ENCODE measurements at places on chromosomes 12 and 14.

GRCh38 chr12:132066345-132066685, 77.8 kb downstream of the DDX51 start:
- DNase-seq: no peak

- no peak for DNase-seq
Observed at GRCh38 chr12:43115441-43116160, 436.4 kb downstream of the ADAMTS20 start.

- no peak for DNase-seq
Observed at GRCh38 chr14:35482994-35483515, 50.9 kb upstream of the INSM2 start.

GRCh38 chr12:6823182-6824084, 1.8 kb downstream of the GPR162 start:
- no peak for DNase-seq

GRCh38 chr14:24481622-24482324, 26.3 kb downstream of the CMA1 start:
- DNase-seq: peak; percentile 85

DNA sequence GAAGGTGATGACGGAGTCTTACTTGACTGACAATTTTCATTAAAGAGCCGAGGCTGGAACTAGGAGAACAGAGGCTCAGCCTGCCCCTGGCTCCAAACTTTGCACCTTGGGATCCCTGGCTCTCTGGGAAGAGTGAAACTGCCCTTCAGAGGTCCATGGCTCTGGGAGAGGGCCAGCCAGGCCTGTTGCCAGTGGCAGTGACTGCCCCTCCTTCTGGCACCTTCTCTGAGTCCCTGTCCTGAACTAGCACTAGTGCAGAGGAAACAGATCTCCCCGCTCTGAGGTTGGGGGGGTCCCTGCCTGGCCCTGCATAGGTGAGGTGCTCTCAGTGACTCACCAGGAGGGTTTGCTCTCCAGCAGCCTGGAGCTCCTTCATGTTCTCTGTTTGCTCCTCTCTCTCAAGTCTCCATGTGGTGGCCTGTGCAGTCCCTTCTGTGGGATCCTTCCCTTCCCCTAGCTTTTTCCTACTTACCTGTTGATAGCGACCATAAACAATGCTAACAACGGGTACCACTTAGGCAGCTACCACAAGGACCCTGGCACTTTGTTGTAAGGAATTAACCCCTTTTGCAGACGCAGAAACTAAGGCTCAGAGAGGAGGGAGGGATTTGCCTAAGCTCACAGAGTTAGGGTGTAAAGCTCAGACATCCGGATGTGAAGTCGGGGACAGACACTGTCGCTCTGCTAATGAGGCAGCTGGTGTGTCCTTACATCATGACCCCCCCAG, 22.4 kb downstream of the FAM222A start:
- no peak for DNase-seq

DNA sequence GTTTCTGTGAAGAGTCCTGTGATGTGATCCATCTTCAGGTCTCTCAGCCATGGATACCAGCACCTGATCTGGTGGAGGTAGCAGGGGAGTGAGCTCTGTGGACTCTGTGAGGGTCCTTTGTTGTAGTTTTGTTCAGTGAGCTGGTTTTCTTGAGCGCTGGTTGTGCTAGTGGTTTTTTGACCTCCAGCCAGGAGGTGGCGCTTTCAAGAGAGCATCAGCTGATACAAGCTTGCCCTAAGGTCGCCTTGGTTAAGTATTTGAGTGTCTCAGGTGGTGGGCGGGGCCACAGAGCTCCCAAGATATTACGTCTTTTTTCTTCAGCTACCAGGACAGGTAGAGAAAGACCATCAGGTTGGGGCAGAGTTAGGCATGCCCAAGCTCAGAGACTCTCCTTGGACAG, 139.7 kb downstream of the TTLL5 start:
- no peak for DNase-seq

DNA sequence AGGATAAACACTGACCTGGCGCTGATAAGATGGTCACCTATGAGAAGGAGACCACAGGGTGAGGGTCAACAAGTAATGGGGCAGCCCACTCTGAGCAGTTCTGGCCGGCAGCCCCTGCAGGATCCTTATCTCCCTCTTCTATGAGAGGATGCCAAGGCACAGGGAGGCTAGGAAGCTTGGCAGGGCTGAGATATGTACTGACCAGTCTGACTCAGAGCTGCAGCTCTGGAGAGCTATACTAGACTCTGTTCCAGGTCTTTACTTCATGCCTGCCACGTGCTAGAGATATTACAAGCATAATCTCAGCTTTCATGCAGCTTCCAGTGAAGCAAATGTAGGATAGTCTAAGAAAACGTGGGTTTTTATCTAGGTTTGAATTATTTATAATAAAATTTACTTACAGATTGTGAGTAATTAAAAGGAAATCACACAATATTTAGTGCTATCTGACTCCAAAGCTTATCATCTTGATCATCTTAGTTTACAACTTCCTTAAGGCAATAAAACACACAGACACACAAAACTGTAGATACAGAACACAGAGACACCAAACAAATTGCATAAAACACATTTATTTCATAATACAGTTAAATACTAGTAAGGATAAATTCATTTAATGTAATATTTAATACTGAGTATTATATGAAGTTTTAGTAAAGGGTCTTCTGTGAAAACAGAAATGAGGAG, 32.3 kb downstream of the GIT2 start:
- DNase-seq: peak; percentile 66
